ENCODE measurements at places on chromosomes 12 and 14. TPM values are rescaled to one million over a fixed set of nuclear protein-coding genes. Genes with fewer than 3 reads are reported as not detected.

Gene SLC25A47
- total RNA-seq = 0.17 TPM

Gene C12orf54
- total RNA-seq = not detected

Gene RAB3IP
- total RNA-seq = 31.3 TPM

Gene TAS2R46
- total RNA-seq = 0.42 TPM

Gene OTOGL
- total RNA-seq = not detected

Gene FBRSL1
- 124 TPM for total RNA-seq

Gene TMEM260
- total RNA-seq = 12.5 TPM

Gene REM2
- total RNA-seq = 0.47 TPM

Gene MCRS1
- 91.9 TPM for total RNA-seq

Gene IL22
- not detected for total RNA-seq

Gene SYNDIG1L
- not detected for total RNA-seq

Gene OLR1
- total RNA-seq = 0.12 TPM

Gene KCNH3
- total RNA-seq = 35.3 TPM

Data from HCT116 (cell line).